Body of pancreas (tissue), 4 donors: ENCODE measurements at places on chromosomes 6 and 20.

- peak; percentile 33 for DNase-seq
Measured at GRCh38 chr6:157981132-157981394, 600 bp upstream of the SYNJ2 start.

DNA sequence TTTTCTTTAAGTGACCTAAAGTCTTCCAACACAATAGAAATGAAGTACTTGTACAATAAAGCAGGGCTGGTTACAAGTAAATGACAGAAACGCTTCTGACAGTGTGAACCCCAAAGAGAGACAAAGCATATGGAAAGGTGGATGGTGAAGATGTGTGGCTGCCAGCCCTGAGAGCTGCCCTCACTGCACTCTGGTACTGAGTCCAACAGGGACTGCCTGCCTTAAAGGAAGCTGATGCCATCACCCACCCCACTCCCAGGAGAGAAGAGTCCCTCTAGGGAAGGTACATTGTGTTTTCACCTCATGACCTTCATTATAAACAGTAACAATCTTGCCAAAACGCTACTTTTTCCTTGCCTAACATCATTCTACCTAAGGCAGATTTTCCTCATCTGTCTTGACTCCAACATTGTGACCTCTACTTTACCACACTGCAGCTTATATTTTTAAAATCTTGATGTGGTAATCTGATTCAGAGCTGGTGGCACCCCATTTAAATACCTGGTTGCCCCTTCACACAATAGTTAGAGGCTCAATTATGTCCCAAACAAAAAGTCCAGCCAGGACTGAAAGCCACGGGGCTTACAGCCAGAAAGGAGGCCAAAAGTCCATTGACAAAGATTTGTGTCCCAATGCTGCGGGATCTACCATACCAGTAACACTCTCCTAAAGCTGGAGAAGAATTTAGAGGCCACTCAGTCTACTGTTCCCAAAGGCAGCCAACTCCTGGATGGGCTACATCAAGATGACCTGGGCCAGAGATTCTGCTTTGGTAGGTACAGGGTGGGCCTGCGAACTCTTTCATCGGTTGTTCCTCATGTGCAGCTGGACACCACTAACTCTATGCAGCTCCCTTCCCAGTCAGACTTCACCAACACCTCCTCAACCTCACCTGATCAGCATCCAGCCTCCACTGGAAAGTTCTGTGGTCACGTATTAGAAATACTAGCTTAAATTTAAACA is 4.4 kb downstream of the APMAP start:
- peak; percentile 4 for DNase-seq

GRCh38 chr6:106967936-106968555 is 6.5 kb downstream of the CD24 start:
- peak; percentile 24 for DNase-seq

DNA sequence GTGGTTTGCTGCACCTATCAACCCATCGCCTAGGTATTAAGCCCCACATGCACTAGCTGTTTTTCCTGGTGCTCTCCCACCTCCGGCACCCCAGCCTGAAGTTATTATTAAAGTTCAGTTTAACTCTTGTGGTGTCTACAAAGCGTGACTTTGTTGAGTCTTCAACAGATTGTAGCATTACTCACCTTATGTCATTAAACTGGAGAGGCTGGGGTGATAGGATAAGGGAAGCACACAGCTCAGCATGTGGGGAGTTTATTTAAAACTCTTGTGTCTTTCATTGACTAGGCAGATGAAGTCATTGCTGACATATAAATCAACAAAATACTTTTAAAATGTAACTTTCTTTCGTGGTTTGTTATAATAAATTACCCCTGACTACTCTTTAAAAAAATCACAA is 84.7 kb upstream of the GCM1 start:
- DNase-seq, result no peak

GRCh38 chr6:150028799-150029198 is 3.5 kb upstream of the RAET1L start:
- no peak for DNase-seq

DNA sequence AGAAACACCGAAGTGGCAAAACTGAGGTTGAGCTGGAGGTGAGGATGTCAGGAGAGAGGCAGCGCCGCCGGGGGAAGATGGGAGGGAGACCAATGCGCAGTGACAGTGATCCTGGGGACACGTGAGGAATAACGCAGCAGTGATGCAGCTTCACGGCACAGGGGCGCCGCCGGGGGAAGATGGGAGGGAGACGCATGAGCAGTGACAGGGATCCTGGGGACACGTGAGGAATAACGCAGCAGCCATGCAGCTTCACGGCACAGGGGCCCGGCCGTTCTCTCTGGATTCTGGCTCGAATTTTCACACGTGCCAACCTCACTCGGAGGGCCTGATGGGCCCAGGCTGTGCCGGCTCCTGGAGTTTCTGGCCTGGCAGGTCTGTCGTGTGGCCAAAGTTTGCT is 94.7 kb downstream of the SMOC2 start:
- DNase-seq, result no peak
